ENCODE measurements at places on chromosomes 2 and 18. TPM values are rescaled to one million over a fixed set of nuclear protein-coding genes. Genes with fewer than 3 reads are reported as not detected.
A peak's percentile ranks its signal among the peaks of the same experiment; 100 is the strongest.

DNA sequence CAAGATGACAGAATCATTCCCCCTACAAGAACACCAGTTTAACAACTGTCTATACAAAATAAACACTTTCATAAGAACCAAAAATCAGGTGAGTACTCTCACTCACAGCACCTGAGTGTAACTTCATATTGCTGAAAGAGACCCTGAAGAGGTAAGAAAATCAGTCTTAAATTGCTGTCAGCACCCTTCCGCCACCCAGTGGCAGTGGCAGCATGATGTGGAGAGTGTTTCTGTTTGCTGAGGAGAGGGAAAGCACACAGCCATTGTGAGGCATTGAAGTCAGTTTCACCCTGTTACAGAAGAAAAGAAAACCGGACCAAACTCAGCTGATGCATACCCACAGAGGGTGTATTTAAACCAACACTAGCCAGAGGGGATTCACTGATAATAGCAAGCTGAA is 1240.8 kb upstream of the CRIM1 start:
- DNase-seq: no peak

DNA sequence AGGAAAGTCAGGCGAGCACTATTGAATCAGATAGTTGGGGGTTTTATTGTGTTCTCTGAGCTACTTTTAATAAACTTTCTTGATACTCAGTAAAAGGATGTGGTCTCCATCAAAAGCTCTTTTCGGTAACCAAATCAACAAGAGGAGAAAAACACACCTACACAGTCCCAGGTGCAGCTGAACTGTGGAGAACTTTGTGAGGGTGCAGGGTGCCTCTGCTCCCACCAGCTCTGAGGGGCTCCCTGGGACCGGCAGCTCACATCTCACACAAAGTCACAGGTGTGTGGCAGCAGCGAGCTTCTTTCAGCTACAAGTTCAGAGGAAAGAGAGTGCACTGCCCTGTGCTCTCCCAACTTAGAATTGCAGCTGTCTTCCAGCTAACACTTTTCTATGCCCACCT is 650.4 kb downstream of the RNF144A start:
- DNase-seq: no peak

GRCh38 chr18:43061816-43062215 is 53.7 kb downstream of the RIT2 start:
- no peak for DNase-seq

GRCh38 chr2:97726261-97727064 is 13.1 kb downstream of the ZAP70 start:
- DNase-seq: no peak

- DNase-seq: no peak
Observed at GRCh38 chr2:9613291-9613690, 17.5 kb downstream of the YWHAQ start.

GRCh38 chr2:167827352-167828097 is 419.9 kb downstream of the STK39 start:
- DNase-seq: no peak

- DNase-seq: peak; percentile 37
Observed at GRCh38 chr18:29164020-29164706, 987.2 kb upstream of the CDH2 start.

DNA sequence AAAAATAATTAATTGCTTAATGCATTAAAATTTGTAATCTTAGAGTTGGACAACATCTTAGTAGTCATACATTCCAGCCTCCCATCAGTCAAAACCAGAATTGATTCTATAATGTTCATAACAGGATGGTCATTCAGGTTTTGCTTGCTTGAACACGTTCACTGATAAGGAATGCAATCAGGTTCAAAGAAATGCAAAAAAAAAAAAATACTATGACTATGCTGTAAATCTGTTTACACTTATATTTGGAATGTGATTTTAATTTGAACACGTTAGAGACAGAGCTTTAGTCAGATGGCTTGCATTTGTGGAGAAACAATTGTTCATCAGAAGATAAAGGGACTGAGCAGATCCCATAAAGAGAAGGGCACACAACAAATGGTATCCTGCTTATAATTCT is 131.3 kb upstream of the UNC80 start:
- DNase-seq: no peak

- no peak for DNase-seq
Observed at GRCh38 chr2:231810905-231811304, 24.7 kb downstream of the COPS7B start.

DNA sequence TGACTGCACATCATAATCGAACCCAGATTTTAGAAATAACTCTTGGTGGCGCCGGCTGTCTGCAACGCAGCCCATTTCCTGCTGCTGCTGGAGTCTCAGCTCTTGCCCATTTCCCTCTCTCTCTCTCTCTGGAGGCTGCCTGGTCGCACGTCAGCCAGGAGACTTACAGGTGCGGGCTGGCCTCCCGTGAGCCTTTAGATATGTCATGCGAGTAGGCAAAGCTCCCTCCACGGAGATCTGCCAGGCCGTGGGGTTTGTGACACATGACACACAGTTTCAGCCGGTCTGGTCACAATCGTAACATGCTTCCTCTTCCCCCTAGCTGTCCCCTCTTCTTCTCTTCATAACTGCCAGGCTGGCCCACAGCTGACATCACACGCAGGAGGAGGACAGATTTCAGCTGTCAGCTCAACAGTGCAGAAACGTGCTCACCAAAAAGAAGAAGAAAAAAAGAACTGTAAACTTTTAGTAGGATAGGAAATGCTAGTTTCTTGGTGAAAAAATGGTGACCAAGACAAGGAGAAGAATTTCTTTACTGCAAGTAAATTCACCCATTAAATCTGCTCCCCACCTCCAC is 489.3 kb downstream of the ZNF516 start:
- no peak for DNase-seq

DNA sequence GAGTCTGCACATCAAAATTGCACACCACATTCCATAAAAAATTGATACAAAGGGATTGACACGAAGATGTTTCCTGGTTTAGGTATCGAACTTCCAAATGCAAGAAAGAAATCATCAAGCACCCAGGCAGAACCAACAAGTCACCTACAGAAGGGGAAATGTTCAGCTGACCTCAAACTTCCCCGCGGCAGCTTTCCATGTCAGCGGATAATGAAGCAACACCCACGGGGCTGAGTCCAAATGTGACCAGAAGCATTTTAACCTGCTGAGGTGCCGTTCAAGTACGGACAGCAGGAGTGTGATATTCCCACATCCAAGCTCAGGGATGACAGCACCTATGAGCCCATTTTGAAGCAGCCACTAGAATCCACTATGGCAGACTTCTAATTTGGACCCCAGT is 124.9 kb downstream of the GALNT14 start:
- DNase-seq: no peak

DNA sequence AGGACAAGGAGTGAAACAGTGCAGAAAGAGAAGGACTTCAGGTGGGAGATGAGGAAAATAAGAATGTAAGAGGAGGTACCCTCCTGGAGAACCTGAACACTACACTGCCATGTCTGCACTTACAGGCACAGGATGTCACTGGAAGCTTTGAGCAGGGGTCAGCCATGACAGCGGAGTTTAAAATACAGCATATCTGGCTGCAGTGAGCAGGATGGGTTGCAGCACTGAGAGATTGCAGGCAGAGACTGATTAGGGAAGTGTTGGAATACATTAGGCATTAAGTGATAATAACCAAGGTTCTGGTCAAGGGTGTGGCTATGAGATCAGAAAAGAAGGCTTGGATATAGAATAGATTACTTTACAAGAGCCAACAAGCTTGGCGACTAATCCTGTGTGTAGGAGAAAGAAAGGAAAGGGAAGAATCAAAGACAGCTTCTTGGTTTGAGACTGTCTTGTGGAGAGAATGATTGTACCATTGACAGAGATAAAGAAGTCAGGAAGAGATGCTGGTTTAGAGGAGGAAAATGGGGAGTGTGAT is 171.1 kb upstream of the RBMS1 start:
- no peak for DNase-seq

GRCh38 chr2:190579915-190580846 is 45.7 kb upstream of the NEMP2 start:
- no peak for DNase-seq

GRCh38 chr2:126408671-126409070 is 247.3 kb upstream of the GYPC start:
- peak; percentile 32 for DNase-seq

Gene PLCD4
- total RNA-seq: 0.74 TPM

Gene ANKRD29
- 4.3 TPM for total RNA-seq

Gene CCDC141
- total RNA-seq: not detected

Gene CDH7
- not detected for total RNA-seq

Gene LYG1
- 0.78 TPM for total RNA-seq

Gene NCKAP5
- total RNA-seq: not detected

Gene KCNG2
- total RNA-seq: not detected

Gene TM4SF20
- total RNA-seq: not detected

Gene GCKR
- total RNA-seq: 3.4 TPM

Gene GGCX
- 30.6 TPM for total RNA-seq

Gene COLEC11
- 2.4 TPM for total RNA-seq

Gene TRIM43
- total RNA-seq: not detected
